Anterior cingulate cortex (tissue), 58 donors: ENCODE measurements at places on chromosomes 3 and 15.

- no peak for DNase-seq
Measured at GRCh38 chr3:128334766-128335165, 131.9 kb downstream of the DNAJB8 start.

DNA sequence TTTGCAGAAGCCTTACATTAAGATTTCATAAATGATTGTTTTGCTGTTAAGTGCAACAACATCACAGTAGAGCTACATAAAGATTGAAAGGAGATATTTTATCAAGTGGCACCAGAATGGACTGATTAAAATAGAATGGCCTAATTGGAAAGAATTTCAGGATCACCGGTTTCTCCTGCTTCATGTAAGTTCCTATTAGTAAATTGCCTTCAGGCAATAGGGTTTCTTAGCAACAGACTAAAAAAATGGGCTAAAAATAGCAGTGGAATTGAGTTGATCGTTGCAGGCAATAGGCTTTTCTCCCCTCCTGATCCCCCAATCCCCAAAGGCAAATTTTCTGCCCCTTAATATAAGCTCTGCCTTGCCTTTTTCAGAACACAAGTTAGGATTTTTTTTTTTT, 917 bp downstream of the LNP1 start:
- DNase-seq: no peak

DNA sequence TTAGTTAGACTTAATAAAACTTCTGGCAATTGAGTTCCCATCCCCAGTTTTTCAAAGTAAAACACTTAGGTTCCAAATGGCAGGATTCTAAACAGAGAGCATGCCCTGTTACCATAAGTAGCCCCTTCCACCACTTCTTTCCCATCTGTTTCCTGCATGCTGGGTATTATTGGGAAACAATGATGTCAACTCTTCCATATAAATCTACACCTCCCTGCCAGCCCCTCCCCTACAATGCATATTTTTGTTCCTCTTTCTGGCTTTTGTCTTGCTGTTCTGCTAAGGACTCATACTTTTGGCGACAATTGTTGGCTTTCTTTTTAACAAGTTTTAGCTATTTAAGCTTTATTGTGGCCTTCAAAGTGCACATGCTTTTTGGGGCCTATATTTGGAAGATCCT, 11.1 kb downstream of the ARHGAP31 start:
- no peak for DNase-seq

GRCh38 chr15:80456517-80457492, 52.6 kb downstream of the ARNT2 start:
- no peak for DNase-seq

DNA sequence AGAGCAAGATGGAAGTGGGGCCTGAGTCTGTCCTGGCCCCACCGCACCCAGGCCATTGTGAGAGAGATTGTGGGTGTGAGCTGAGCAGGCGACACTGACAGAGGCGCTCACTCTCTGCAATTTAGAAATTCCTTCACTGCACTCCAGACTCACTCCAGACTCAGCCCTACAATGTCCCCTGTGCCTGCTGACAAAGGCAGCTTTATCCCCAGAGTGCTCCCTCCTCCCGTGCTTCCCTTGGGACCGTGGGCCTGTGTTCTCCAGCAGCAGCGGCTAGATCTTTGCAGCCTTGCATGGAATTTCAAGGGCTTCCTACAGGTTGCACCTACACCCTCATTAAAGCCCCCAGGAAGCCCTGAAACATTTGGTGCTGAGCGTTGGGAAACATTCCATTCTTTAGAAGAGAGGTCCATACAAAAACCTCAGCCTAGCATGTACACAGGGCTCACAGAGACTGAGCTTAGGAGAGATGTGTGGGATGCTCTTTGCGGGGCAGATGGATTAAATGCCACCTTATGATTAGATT, 1.3 kb upstream of the IL16 start:
- peak; percentile 14 for DNase-seq

- no peak for DNase-seq
Measured at GRCh38 chr15:35886765-35887164, 340.8 kb upstream of the DPH6 start.

GRCh38 chr15:98683831-98684230, 35.5 kb downstream of the IGF1R start:
- DNase-seq: no peak

DNA sequence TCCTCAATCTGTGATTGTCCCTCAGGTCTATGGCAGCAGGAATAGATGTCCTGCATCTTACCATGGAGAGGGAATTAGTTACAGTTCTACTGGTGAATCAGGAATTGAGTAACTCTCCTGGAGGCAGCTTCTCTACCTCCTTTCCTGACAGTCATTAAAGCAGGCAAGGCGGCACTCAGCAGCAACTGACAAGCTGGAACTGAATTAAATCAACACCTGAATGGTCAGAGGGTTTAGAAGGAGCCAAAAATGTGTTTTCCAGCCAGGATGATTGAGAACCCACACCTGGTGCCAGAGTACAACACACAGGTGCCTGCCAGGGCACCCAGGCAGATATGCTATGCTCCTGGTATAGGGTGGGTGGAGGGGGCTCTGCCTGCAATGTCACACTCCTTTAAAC, 43.1 kb upstream of the TIPARP start:
- no peak for DNase-seq

DNA sequence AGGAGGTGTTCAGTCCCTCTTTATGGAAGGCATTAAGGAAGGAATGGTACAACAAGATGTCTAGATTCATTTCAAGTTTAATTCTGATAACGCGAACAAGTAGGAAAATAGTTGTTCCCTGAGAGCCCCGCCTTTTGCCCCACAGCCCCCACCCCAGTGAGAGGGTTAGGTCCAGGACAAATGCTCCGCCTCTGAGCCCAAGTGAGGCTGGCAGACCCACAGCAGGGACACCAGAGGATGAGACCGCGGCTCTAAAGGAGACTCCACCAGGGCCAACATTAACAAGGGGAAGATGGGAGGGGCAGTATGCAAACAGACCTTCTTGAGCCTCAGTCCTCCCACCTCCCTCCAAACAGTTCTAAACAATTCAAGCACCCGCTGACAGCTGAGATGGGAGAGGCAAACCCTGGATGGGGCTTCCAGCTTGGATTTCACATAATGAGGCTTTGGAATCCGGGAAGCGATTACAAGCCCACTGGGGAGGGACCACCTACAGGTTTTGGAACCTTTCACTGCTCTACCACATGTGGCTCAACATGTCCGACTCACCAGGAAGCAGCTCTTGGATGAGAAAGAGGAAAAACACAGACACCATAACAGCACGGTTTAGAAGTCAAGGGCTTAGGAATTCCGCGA, 42.9 kb upstream of the IREB2 start:
- no peak for DNase-seq

DNA sequence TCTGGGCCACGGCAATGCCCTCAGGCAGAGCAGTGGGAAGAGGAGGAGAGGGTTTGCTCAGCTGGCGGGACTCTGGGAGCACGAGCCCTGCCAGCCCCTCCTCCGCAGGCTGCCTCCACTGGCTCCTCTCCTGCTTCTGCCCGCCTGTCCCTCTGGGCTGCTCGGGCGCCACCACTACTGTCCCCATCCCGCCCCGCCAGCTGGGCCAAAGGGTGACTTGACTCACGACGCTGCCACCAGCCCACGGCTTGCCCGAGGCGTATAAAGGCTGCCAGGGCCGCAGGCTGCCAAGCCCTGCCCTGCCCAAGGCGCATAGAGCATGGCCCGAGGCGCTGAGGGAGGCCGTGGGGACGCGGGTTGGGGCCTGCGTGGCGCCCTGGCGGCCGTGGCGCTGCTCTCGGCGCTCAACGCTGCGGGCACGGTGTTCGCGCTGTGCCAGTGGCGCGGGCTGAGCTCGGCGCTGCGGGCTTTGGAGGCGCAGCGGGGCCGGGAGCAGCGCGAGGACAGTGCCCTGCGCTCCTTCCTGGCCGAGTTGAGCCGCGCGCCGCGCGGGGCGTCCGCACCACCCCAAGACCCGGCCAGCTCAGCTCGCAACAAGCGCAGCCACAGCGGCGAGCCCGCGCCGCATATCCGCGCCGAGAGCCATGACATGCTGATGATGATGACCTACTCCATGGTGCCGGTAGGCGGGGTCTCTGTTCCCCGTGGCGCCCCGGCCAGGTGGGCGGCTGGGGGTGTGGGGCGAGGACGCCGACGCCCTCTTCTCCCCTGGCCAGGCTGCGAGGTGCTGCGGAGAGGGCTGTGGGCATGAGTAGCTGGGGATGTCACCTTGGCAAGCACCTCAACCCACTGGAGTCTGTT, at the start of gene GLDN:
Gene GLDN (plus strand): TSS at position 290 of the 861 bp plus-strand sequence. CDS start 30 bp downstream, at position 320.
- DNase-seq: peak; percentile 85

GRCh38 chr3:44125246-44125645, 116.4 kb upstream of the TOPAZ1 start:
- no peak for DNase-seq

DNA sequence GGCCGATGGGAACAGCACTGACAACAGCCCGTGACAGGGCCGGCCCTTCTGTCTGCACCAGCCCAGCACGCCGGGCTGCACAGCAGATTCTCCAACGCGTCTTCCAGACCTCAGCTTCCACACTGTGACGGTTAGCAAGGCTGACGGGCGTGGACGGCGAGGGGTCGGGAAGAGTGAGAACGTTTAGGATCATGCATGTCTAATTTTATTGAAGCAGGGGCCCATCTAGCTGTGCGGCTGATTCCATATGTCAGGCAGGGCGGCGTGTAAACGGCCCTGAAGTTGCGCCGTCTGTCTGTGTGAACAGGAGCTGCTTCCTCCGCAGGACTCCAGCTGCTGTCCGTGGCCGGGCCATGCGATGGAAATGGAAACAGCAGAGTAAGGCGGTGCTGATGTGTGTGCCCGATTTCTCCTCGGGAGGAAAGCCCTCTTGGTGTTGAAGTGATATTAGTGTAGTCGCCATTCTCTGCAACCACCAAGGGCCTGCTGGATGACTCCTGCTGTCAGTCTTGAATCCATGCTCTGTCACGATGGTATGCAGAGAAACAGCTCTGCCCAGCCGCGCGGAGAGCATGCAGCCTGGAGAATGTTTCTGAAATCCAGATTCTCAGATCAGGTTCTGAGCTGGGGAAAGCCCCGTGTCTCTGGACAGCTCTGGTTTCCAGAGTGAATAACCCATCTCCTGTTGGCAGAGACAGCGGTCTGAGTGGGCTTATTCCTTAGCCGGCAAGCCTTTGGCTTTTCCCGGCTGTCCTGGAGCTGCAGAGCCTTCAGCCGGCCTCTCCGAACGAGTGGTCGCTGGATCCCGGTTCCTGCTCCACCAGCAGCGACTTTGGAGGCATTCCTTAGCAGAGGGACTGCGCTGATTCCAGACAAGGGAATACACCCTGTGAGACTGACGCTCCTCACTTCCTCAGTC, 158.1 kb upstream of the UBE3A start:
- no peak for DNase-seq
